ENCODE measurements at places on chromosomes 16 and 17.

GRCh38 chr17:43006639-43007551 lies at the start of gene IFI35:
Gene IFI35 (plus strand): TSS chr17:43006784. CDS start chr17:43006948, 164 bp downstream.
- peak; percentile 87 for DNase-seq

GRCh38 chr16:4679156-4679849 lies 14.1 kb upstream of the NUDT16L1 start:
- no peak for DNase-seq

DNA sequence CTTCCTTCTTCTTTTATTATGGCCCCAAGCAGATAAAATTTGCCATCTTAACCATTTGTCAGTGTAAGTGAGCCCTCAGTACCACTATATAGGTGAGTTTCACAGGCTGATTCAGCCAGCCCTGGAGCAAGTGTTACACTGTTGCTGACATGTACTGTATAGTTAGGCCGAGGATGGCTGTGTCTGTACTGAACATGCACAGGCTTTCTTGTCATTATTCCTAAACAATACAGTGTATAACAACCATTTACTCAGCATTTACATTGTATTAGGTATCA lies 53.7 kb downstream of the AMFR start:
- no peak for DNase-seq

GRCh38 chr17:58691701-58692238 lies at the start of gene TEX14:
Gene TEX14 (minus strand): TSS chr17:58692045. CDS start chr17:58652001, 40,044 bp downstream.
- no peak for DNase-seq

DNA sequence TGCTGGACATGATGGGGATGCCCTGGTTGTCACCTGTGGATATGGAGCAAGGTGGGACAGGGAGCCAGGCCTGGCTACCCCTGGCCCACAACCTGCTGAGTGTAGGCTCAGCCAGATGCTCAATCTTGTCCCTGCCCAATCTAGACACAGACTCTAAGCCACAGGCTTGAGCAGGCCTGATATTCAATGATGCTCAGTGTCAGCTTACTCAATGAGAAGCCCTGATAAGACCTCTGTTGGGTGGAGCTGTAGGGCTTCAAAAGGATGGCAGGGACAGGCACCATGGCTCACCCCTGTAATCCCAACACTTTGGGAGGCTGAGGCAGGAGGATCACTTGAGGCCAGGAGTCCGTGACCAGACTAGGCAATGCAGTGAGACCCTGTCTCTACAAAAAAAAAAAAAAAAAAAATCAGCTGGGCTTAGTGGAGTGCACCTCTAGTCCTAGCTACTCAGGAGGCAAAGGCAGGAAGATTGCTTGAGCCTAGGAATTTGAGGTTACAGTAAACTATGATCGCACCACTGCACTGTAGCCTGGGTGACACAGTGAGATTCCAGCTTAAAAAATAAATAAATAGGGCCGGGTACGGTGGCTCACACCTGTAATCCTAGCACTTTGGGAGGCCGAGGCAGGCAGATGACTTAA lies 3.4 kb downstream of the LCAT start:
- no peak for DNase-seq

- DNase-seq: no peak
Measured at GRCh38 chr17:3821101-3821500, 20.1 kb upstream of the ITGAE start.

DNA sequence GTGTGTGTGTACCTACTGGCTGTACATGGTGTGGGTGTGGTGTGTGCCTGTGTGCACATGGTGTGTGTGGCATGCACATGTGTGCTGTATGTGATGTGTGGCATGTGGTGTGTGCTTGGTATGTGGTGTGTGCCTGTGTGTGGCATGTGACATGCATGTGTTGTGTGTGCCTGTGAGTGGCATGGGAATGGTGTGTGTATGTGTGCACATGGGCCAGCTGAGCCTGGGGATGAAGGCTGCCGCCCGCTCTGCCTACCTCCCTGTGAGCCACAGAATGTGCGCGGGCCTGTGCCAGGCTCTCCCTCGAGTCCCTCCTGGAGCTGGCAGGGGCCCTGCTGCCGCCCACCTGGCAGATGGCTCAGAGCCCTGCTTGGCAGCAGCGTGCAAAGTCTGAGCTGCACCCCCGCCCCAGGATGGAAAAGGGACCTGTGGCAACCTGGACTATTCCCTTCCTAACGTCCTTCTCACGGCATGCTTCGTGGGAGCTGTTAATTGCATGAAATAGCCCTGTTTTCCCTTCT lies 9.3 kb downstream of the PRSS27 start:
- peak; percentile 22 for DNase-seq

DNA sequence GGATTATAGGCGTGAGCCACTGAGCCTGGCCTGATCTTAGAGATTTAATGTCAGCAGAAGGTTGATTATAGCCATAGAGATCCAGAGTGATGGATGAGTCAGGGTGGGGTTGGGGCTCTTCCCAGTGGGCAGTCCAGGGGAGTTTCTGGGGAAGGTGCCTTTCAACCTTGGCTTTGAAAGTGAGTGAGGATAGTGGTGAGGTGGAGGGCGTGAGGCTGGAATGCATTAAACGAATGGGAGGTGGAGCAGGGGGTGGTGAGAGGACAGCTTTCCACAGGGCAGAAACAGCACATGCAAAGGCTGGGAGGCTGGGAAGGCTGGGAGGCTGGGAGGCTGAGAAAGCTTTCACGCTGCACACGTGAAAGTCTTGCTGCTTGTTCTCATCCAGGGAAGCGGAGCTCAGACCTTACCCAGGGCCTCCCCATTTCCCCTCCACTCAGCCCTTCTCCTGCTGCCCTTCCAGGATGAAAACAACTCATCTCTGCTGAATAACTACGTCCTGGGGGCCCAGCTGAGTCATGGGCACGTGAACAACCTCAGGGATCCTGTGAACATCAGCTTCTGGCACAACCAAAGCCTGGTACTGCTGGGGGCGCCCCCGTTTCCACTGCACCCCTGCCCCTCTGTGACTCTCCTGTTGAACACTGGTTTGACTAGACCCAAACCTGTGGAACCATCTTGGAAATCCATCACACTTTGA lies 22.3 kb downstream of the ADGRG5 start:
- DNase-seq: no peak

GRCh38 chr16:55189224-55189623 lies 134.8 kb upstream of the IRX6 start:
- DNase-seq: no peak

DNA sequence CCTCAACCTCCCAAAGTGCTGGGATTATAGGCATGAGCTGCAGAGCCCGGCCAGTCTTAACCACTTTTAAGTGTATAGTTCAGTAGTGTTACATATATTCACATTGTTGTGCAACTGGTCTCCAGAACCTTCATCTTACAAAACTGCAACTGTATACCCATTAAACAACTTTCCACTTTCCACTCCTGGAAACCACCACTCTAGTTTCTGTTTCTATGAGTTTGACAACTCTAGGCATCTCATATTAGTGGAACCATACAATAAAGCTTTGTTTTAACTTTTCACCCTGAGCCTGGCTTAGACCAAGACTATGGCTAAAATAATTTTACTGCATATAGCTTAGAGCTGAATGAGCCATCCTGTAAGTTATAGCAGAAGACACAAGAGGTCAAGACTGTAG lies 108.0 kb upstream of the GOT2 start:
- no peak for DNase-seq

GRCh38 chr17:68662479-68662878 lies 61.3 kb upstream of the FAM20A start:
- DNase-seq: no peak

- DNase-seq: no peak
Measured at GRCh38 chr17:68255731-68256538, 8.1 kb downstream of the AMZ2 start.

DNA sequence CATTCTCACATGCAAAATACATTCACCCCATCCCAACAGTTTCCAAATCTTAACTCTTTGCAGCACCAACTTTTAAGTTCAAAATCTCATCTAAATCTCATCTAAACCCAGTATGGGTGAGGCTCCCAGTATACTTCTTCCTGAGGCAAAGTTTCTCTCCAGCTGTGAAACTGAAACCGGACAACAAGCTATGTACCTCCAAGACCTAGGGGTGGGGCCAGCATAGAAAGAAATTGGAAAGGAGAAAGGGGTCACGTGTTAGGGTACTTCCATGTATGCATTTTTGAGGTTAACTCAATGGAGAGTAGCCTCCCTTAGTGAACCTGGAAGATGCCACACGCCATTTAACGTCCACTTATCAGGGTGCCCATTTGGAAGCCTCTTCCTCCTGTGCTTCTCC lies 23.9 kb upstream of the LRRC75A start:
- DNase-seq: no peak

DNA sequence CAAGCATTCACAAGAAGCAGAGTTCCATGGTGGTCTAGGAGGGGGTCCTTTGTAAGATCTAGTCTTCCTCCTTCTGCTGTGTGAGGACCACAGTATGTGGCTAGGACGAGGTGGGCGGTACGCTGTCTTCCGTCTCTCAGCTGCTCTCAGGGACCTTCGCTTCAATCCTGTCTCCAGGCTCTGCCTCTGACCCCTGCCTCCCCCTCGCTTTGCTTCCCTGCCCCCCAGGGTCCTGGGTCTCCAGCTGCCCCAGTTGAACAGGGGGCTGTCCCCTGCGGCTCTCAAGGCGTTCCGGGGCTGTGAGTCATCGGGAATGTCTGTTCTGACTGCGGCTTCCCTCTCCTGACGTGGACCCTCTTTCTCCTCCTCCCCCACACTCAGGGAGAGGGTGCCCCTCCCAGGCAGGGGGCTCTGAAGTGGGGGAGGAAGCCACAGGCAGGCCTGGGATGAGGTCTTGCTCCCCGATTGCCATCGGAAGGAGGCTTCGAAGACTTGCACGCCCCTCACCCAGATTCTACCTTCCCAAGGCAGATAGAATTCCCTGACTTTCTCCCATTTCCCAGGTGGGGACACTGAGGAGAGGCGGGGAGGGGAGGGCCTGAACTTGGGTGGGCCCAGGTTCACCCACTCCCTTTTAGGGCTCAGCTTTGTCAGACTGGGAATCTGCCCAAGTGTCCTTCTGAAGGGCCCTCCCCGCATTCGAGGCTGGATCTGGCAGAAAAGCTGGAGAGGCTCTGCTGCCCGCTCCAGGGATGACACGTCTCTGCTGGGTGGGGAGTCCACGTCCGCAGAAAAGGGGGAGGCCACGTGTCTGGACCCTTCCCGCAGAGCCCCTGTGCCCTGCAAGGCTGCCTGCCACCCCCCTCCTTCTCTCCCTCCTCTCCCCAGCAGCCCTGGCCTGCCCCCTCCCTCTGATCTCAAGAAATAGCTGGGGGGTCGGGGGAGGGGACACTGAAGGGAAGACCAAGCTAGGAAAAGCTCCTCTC lies 9.1 kb upstream of the COL1A1 start:
- no peak for DNase-seq

DNA sequence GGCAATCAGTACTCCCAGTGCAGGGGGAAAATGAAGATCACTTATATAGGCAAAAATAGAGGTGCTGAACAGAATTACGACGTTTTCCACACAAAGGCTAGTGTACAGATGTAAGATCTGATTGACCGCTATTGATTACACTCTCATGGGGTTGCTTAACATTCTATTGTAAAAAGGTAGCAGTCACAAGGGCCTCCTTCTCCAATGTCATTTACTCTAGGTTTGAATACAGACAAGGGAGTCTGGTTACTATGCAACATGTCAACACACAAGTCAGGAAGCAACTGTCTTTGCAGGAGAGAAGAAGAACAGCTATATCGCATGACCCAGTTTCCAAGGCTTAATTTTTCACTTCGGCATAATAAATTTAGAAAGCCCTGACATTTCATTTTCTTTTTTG lies 7.9 kb downstream of the KRT37 start:
- no peak for DNase-seq

DNA sequence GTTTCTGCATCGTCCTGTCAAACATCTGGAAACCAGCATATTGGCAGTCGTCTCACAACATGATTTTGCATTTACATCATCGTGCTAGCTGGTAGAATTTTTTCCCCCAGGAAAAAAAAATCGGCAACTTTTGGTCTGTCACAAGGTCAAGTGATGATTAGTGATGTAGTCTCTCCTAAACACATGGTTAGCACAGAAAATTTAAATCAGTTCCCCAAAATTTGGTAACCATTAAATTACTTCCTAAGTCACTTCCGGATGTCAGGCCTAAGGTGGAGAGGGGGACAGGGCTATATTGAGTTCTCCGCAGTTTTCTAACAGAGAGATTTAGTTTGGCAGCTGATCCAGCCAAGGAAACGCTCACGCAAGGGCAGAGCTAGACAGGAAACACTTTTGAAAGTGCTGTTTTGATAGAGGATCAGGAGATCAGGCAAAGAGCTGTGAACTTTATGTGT lies 271.0 kb upstream of the TBX2 start:
- DNase-seq: no peak

GRCh38 chr17:36629252-36629847 lies 28.0 kb downstream of the MRM1 start:
- DNase-seq: peak; percentile 59

- DNase-seq: no peak
Measured at GRCh38 chr16:31404353-31405064, 11.4 kb downstream of the ITGAD start.

DNA sequence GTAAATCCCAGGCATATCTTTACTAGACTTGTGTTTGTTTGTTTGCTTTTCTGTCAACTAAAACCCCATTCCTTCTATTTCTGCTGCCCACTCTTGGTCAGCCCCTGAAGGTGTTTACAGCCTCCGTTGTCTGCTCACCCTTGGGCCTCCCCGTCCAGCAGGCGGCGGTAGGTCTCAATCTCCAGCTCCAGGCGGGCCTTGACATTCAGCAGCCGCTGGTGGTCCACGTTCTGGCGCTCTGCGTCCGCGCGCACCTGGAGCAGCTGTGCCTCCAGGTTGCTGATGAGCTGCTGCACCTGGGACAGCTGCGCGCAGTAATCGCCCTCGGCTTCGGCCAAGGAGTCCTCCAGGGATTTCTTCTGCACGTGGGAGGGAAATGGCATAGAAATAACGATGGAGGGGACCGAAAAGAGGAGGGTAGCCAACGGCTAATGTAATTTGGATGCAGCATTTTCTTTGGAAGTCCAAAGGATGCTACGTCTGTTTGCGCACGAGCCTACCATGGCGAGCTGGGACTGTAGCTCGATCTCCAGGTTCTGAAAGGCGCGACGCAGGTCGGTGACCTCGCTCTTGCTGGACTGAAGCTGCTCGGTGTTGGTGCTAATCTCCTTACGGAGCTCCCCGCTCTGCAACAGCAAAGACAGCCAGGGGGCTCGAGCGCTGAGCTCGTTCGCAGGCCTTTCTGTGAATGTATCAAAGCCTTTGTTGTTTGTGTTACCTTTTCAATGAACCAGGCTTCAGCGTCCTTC lies 3.9 kb downstream of the KRT12 start:
- DNase-seq: peak; percentile 6

GRCh38 chr16:31420037-31420436 lies 8.1 kb downstream of the COX6A2 start:
- no peak for DNase-seq

All from GM06990 (cell line).